ENCODE measurements at places on chromosomes 4 and X. TPM values are rescaled to one million over a fixed set of nuclear protein-coding genes. Genes with fewer than 3 reads are reported as not detected.

STPG2 gene
- total RNA-seq = 4.1 TPM

PPEF2 gene
- total RNA-seq = not detected

TLR10 gene
- 0.63 TPM for total RNA-seq

KLB gene
- total RNA-seq = not detected

PCDH11X gene
- total RNA-seq = 141 TPM

PDCL2 gene
- not detected for total RNA-seq

ATP2B3 gene
- total RNA-seq = 11.6 TPM

MAGEC2 gene
- total RNA-seq = not detected

RAB9B gene
- total RNA-seq = 42.9 TPM

PDK3 gene
- total RNA-seq = 8.5 TPM

LAMTOR3 gene
- total RNA-seq = 50.4 TPM

RHOXF1 gene
- total RNA-seq = not detected

ETDB gene
- not detected for total RNA-seq

NDNF gene
- total RNA-seq = 4.1 TPM

HEPH gene
- total RNA-seq = 4.7 TPM

SH3TC1 gene
- 4.7 TPM for total RNA-seq

GAGE1 gene
- not detected for total RNA-seq

SSX3 gene
- total RNA-seq = not detected

HTATSF1 gene
- total RNA-seq = 77.6 TPM

MAGEE1 gene
- 11.0 TPM for total RNA-seq

INPP4B gene
- 5.9 TPM for total RNA-seq

RTL9 gene
- total RNA-seq = 0.63 TPM

BMP2K gene
- total RNA-seq = 81.1 TPM

NHS gene
- total RNA-seq = 7.5 TPM

GAGE12J gene
- total RNA-seq = not detected

NSUN7 gene
- total RNA-seq = 7.8 TPM

TXK gene
- total RNA-seq = 2.8 TPM

SLC16A2 gene
- 24.7 TPM for total RNA-seq

DCUN1D4 gene
- 111 TPM for total RNA-seq

ZNF81 gene
- total RNA-seq = 25.0 TPM

Data from parietal lobe (tissue), 2 donors.